ENCODE measurements at places on chromosomes 3 and 15.

DNA sequence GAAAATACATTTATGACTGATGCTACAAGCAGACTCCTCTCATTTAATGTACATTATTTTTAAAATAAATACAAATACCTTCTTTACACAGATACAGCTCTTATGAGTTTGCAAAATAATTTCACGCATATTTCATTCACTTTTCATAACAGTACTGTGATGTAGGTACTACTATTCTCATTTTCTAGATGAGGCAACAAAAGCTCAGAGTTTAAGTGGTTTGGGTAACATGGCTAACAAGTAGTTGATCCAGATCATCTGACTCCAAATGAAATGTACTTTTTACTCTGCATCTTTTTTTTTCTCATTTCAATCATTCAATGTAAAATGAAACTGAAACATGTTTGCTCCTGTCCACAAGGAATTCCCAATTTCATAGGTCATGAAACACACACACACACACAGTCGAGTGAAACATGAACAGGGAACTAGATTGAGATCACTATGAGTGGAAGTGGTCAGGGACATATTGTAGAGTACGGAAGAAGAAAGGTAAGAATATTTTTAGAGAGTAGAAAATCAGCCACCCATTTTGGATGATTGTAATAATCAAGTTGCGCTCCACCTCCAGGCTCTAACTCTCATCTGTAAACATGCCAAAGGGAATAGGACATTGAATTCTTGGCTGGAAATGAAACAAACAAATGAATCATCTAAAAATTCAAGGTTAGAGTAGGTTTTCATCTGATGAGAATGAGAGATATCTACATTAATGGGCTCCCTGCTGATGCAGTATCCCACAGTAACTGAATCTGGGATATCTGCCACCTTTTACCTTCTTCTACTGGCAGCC lies 92.4 kb downstream of the CLDN1 start:
- no peak for DNase-seq

- no peak for DNase-seq
Observed at GRCh38 chr3:71033681-71034220, 549.8 kb downstream of the FOXP1 start.

GRCh38 chr3:72572489-72573007 lies 275.7 kb downstream of the SHQ1 start:
- DNase-seq: no peak

DNA sequence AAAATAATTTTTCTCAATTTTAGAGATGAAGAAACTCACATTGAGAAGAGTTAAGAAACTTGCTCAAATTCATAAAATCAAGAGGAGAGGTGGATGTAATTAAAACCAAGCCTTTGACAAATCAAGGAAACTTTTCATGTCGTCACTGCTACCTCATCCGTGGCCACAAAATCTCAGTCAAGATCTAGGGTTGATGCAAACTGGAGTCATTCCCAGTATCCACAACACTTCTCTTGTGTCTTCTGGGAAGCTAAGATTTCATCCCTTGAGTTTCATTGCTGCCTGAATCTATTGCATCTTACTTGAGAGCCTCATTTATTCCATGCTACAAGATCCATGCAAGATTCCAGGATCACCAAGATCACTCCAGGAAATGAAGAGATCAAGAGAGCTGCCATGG lies 5.4 kb upstream of the FBN1 start:
- no peak for DNase-seq

GRCh38 chr3:75049533-75049932 lies 435.1 kb upstream of the CNTN3 start:
- DNase-seq: no peak

- no peak for DNase-seq
Observed at GRCh38 chr3:50441424-50442217, 61.8 kb downstream of the CACNA2D2 start.

- no peak for DNase-seq
Observed at GRCh38 chr15:67018026-67018425, 47.4 kb upstream of the SMAD3 start.

- DNase-seq: no peak
Observed at GRCh38 chr3:128416578-128417211, 50.0 kb downstream of the DNAJB8 start.

DNA sequence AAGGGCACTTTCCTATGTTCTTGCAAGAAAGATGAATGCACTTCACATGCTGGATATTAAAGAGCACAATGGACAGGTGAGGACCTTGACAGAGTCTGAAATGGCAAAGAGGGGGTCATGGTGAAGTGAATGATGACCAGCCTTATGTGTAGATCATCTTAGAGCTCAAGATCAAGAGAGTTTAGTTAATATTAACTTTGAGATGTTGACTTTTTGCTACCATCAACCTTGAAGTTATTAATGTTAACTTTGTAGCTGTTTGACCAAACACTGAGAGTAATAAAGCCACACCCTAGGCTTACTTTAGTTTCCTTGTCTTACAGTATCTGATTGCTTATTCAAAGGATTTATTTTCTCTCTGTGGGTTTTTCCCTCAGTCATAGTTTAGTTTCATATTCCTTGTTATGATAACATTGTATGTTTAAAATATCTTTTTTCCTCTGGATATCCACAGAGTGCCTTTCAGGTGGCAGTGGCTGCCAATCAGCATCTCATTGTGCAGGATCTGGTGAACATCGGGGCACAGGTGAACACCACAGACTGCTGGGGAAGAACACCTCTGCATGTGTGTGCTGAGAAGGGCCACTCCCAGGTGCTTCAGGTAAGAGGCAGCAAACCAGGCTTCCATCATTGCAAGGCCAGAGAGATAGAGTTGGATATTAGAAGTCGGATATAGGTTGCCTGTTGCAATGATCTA lies 5.4 kb downstream of the NFKBIZ start:
- no peak for DNase-seq

GRCh38 chr3:101513419-101513986 lies 491 bp upstream of the SENP7 start:
- no peak for DNase-seq

DNA sequence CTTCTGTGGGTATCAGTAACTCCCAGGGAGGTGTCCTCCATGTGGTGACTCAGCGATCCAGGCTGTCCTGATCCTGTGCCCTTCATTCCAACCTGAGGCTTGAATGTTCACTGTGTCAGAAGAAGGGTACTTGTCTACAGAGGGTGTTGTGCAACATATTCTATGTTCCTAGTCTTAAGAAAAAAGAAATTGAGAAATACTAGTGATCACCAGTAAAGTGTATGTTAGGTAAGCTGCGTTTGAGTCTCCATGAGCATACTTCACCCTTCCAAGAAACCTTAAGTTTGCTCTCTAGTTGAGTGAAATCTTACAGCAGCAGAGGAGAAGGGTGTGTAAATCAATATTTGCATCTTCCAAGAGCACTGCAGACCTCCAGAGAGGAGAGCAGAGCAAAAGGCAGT lies 122.2 kb upstream of the SLC24A5 start:
- DNase-seq: no peak

- DNase-seq: no peak
Observed at GRCh38 chr15:65354835-65355172, 23.0 kb downstream of the IGDCC3 start.

DNA sequence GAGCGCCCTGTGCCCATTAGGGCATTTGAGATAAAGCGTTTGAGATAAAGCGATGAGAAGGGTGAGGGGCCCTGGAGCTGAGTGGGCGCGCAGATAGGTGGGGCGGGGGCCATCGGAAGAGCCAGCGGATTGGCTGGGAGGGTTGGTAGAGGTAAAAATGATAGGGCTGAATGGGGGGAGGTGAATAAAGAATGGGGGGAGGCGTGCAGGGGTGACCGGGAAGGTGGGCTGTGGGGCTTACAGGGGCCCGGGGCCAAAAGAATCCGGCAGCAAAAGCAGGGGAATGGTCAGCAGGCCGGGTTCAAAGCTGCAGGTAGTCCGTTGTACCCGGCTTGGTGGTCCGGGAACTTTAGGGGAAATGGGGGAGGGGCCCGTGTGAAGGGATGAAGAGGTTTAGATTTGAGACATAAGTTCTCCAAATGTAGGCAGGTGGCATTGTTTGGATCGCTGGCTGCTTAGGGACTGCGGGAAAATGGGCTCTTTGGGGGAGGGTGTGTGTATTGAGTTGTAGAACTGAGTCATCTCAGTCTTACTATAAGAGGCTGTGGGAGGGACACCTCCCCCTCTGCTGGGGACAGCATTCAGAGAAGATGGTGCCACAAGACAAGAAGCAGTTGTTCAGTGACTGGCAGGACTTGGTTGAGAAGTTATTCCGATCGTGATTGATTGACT lies 610 bp downstream of the ARID3B start:
- DNase-seq: no peak

GRCh38 chr15:58423831-58424608 lies 7.8 kb upstream of the LIPC start:
- no peak for DNase-seq

Measured in cortex of kidney (tissue), 1 donor.